PC-3 (cell line): ENCODE measurements at places on chromosomes 11 and 22. TPM values are rescaled to one million over a fixed set of nuclear protein-coding genes. Genes with fewer than 3 reads are reported as not detected.
A peak's percentile ranks its signal among the peaks of the same experiment; 100 is the strongest.

CYB5R2 gene
- total RNA-seq = 2.9 and 5.4 TPM in 2 replicates

OR4C15 gene
- total RNA-seq = not detected in 2 replicates

MPZL3 gene
- 7.0 and 8.4 TPM in 2 replicates for total RNA-seq

TMEM121B gene
- total RNA-seq = 0.11 and 0.12 TPM in 2 replicates

CASP5 gene
- total RNA-seq = not detected in 2 replicates

FAM83F gene
- total RNA-seq = 5.5 and 9.2 TPM in 2 replicates

MRPL49 gene
- 163 and 183 TPM in 2 replicates for total RNA-seq

ANKK1 gene
- total RNA-seq = 0.22 TPM in 1 of 2 replicates, not detected in the other

FAM180B gene
- total RNA-seq = not detected in 2 replicates

OPCML gene
- not detected in 2 replicates for total RNA-seq

CAT gene
- total RNA-seq = 46.6 and 50.5 TPM in 2 replicates

NCF4 gene
- 0.47 TPM in 1 of 2 replicates, not detected in the other for total RNA-seq

SCUBE1 gene
- total RNA-seq = not detected in 2 replicates

PKNOX2 gene
- total RNA-seq = 0.12 TPM in 1 of 2 replicates, not detected in the other

CRYAB gene
- total RNA-seq = not detected in 2 replicates

SLC35F2 gene
- total RNA-seq = 190 and 210 TPM in 2 replicates

WNT11 gene
- 0.40 and 1.6 TPM in 2 replicates for total RNA-seq

FAT3 gene
- not detected in 2 replicates for total RNA-seq

DNA sequence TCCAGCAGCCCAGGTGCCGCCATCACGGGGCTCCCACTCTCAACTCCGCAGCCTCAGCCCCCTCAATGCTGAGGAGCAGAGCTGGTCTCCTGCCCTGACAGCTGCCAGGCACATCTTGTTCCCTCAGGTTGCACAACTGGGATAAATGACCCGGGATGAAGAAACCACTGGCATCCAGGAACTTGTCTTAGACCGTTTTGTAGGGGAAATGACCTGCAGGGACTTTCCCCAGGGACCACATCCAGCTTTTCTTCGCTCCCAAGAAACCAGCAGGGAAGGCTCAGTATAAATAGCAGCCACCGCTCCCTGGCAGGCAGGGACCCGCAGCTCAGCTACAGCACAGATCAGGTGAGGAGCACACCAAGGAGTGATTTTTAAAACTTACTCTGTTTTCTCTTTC, at the start of gene SAA1:
Gene SAA1, plus strand, starts transcription at position 316 of the 400 bp plus-strand sequence. CDS start 624 bp downstream, outside the sequence.
- H3K27me3 ChIP-seq = 0 out of 2 replicates have a peak, but pooled peaks cover 6% of the 10 kb centered on the region
- no peaks in the 10 kb centered on the region for H3K4me1 ChIP-seq
- no peaks in the 10 kb centered on the region for H3K36me3 ChIP-seq
- no peak for DNase-seq
- no peak within 1 kb of the TSS for H3K27ac ChIP-seq
- H3K4me3 ChIP-seq = no peak within 1 kb of the TSS

- no peaks in the 10 kb centered on the region for H3K27me3 ChIP-seq
- peak; percentile 29 for DNase-seq
- H3K4me1 ChIP-seq = no peaks in the 10 kb centered on the region
- no peaks in the 10 kb centered on the region for H3K36me3 ChIP-seq
- H3K27ac ChIP-seq = no peak overlapping the region
Observed at GRCh38 chr11:80899381-80899780, 1458.6 kb upstream of the TENM4 start.

DNA sequence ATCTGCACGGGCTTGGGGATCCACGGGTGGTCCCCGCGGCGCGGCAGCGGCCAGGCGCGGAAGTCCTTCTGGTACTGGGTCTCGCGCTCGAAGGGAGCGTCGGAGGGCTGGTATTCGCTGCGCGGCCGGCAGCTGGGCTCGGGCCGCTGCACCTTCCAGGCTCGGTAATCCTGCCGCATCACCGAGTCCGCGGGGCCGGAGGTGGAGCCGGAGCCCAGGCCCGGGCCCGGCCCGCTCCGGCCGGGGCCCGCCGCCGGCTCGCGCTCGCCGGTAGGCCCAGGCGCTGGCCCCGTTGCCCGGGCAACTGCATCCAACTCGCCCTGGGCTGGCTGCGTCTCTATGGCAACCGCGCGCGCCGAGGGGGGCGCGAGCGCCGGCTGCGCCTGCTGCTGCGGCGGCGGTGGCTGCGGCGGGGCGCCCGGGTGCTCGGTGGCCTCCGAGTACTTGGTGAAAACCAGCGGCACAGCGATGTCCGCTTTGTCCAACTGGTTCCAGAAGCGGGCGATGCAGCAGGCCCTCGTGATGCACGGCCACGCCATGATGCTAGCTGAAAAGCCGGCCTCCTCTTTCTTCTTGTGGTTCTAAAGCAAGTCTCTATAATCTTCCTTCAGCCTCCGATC, 897 bp downstream of the MAP6 start:
- peak; percentile 47 for DNase-seq
- H3K4me3 ChIP-seq = peak overlapping the region; percentile 70
- 0 out of 2 replicates have a peak, but pooled peaks cover 4% of the 10 kb centered on the region for H3K4me1 ChIP-seq

DNA sequence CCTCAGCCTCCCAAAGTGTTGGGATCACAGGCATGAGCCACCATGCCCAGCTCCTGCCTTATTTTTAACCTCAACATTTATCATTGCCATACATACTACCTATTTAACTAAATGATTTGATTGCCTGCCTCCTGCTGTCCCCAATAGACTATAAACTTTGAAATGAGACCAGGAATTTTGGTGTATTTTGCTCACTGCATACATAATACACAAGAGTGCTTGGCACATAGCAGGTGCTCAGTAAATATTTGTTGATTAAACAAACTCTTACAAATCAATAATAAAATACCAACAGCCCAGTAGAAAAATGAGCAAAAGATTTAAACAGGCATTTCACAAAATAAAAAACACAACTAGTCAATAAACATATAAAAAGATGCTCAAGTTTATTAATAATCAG, 49.5 kb upstream of the PHF21A start:
- no peaks in the 10 kb centered on the region for H3K27me3 ChIP-seq
- no peak overlapping the region for H3K27ac ChIP-seq
- no peaks in the 10 kb centered on the region for H3K36me3 ChIP-seq

- no peak overlapping the region for H3K27ac ChIP-seq
- no peak for DNase-seq
- peaks cover 39% of the 10 kb centered on the region for H3K27me3 ChIP-seq
Observed at GRCh38 chr11:110966131-110966530, 253.9 kb upstream of the ARHGAP20 start.

DNA sequence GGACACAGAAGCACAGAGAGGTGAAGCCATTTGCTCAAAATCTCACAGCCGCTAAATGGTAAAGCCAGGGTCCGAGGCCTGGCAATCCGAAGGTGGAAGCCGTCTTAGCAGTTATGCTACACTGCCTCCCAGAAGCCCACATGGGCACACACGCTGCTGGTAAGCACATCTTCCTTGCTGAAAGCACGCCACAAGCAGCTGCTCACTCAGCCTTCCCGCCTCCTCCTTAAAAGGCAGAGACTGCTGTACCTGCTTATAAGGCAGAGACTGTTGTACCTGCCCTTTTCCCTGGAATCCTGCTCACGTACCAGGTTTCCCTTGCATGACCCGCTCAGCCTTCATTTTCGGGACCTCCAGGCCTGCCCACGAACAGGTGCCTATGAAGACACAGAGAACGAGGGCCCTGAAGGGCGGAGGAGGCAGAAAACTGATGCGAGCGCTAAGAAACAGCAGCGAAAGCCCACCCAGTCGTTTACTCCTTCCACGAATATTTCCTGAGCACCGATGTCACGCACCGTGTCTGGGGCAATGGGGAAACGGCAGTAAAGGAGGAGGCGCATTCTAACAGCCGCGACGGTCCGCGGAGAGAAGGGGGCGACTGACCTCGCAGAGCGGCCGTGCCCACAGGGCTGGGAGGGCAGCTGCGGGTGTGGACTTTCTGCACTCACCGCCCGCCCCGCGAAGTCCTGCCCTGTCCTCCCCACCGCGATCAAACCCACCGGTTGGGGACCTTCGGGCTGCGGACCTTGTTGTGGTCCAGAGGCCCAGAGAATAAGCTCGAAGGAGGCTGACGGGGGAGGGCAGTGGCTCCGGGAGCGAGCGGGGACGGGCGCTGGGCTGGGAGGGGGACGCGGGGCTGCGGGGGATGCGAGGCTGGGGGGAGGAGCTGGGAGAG, 13.0 kb downstream of the SPATA19 start:
- H3K4me1 ChIP-seq = no peaks in the 10 kb centered on the region
- H3K4me3 ChIP-seq = no peak overlapping the region
- H3K27me3 ChIP-seq = no peaks in the 10 kb centered on the region

GRCh38 chr11:64122411-64123410, 43.2 kb downstream of the MACROD1 start:
- H3K36me3 ChIP-seq = no peaks in the 10 kb centered on the region
- no peaks in the 10 kb centered on the region for H3K4me1 ChIP-seq
- H3K27ac ChIP-seq = no peak overlapping the region

- H3K36me3 ChIP-seq = peaks cover 15% of the 10 kb centered on the region
- no peak for DNase-seq
- H3K4me3 ChIP-seq = no peak overlapping the region
- H3K27me3 ChIP-seq = no peaks in the 10 kb centered on the region
Observed at GRCh38 chr11:11960687-11961086, 47.7 kb downstream of the DKK3 start.

- no peaks in the 10 kb centered on the region; the same call in 1 of the 2 replicates for H3K36me3 ChIP-seq
- H3K27me3 ChIP-seq = no peaks in the 10 kb centered on the region
- peaks cover 9% of the 10 kb centered on the region; the same call in 1 of the 2 replicates for H3K4me1 ChIP-seq
- no peak for DNase-seq
- no peak overlapping the region for H3K4me3 ChIP-seq
Observed at GRCh38 chr11:32851251-32851650, 21.5 kb downstream of the PRRG4 start.

DNA sequence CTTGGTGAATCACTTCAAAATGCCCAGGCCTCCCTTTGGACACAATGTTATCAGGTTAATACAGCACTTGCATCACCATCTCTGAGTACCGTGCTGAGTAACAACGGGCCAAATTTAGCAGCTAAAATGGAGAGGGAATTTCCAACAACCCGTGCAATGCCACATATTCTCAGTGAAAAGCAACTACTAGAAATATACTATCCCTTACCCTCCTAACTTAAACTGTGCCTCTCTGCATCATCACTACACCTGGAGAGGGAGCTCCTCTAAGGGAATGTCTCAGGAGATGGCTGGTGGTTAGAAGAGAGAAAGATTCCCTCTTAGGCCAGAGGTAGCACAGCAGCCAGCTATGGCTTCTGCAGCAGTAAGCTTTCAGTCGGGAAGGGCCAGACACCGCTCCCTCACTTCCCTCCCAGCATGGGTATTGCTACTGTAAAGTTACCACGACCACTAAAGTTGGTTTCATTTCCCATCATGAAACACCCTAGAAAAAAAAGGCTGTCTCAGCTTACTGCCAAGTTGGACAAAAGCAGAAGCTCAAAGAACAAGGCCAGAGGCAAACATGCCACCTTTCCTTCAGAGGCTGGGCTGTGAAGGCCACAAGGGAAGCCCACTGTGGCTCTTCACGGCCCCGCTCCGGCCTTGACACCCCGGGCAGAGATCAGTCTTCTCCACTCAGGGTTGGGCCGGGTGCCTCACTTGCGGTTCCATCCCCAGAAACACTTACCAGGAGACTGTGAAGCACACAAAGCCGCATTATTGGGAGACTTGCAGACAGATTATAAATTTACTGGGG, 3.9 kb downstream of the MAML2 start:
- H3K4me3 ChIP-seq = peak overlapping the region; percentile 41; the same call in 1 of the 2 replicates
- peaks cover 5% of the 10 kb centered on the region; the same call in 1 of the 2 replicates for H3K36me3 ChIP-seq
- no peaks in the 10 kb centered on the region for H3K27me3 ChIP-seq
- peak; percentile 60 for DNase-seq
- peaks cover 42% of the 10 kb centered on the region for H3K4me1 ChIP-seq
- peak overlapping the region; percentile 47 for H3K27ac ChIP-seq

DNA sequence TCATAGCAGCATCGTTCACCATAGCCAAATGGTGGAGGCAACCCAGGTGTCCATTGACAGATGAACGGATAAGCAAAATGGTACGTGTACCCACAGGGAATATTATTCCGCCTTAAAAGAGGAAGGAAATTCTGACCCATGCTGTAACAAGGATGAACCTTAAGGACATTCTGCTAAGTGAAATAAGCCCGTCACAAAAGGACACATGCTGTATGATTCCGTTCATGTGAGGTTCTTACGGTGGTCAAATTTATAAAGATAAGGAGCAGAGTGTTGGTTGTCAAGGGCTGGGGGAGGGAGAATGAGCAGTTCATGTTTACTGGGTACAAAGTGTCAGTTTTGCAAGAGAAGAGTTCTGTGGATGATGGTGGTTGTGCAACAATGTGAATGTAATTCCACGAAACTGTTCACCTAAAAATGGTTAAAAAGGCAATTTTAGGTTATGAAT, 26.3 kb downstream of the APOL1 start:
- no peaks in the 10 kb centered on the region for H3K27me3 ChIP-seq
- H3K27ac ChIP-seq = no peak overlapping the region
- H3K36me3 ChIP-seq = peaks cover 24% of the 10 kb centered on the region

GRCh38 chr11:84136926-84137325, 850.8 kb upstream of the CCDC90B start:
- H3K36me3 ChIP-seq = no peaks in the 10 kb centered on the region
- DNase-seq = no peak
- no peaks in the 10 kb centered on the region for H3K4me1 ChIP-seq
- no peak overlapping the region for H3K27ac ChIP-seq
- H3K4me3 ChIP-seq = no peak overlapping the region

GRCh38 chr11:2700415-2701211, 819 bp upstream of the KCNQ1OT1 start:
- H3K36me3 ChIP-seq = no peaks in the 10 kb centered on the region
- peaks cover 13% of the 10 kb centered on the region; the same call in 1 of the 2 replicates for H3K4me1 ChIP-seq
- DNase-seq = peak; percentile 59
- H3K27ac ChIP-seq = peak overlapping the region; percentile 78
- H3K27me3 ChIP-seq = no peaks in the 10 kb centered on the region

DNA sequence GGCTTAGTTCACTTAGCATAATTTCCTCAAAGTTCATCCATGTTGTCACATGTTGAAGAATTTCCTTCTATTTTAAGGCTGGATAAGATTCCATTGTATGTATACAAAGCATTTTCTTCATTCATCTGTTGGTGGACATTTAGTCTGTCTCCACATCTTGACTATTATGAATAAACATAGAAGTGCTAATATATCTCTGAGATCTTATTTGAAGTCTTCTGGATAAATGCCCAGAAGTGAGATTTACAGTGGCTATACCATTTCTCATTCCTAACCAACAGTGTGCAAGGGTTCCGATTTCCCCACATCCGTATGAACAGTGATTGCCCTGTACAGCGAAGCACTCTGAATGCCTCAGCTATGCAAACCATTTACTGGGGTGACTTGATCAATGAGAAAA, 6.6 kb upstream of the ZFTA start:
- no peaks in the 10 kb centered on the region for H3K36me3 ChIP-seq
- DNase-seq = no peak
- H3K4me3 ChIP-seq = no peak overlapping the region
- H3K27ac ChIP-seq = no peak overlapping the region
- H3K27me3 ChIP-seq = no peaks in the 10 kb centered on the region

DNA sequence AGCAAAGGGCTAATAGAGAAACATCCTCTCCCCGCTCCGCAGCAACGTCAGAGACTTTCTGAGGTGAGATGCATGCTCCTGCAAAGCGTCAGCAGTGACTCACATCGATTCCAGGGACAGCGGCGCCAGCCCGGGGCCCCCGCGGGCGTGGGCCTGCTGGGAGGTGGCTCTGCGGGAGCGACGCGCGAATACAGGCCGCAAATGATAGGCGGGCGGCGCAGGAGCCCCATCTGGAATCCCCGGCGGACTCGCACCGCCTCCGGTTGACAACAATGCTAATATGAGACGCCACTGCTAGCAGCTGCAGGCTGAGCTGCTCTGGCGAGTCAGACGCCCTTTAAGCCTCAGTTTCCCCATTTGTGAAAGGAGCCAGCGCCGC, 557 bp downstream of the RANGAP1 start:
- peak overlapping the region; percentile 96 for H3K4me3 ChIP-seq
- DNase-seq = peak; percentile 87
- no peaks in the 10 kb centered on the region for H3K27me3 ChIP-seq
- peak overlapping the region; percentile 90 for H3K27ac ChIP-seq
